ENCODE measurements at places on chromosomes 5 and 9. TPM values are rescaled to one million over a fixed set of nuclear protein-coding genes. Genes with fewer than 3 reads are reported as not detected.

INSYN2B gene
- total RNA-seq = not detected

WNT8A gene
- not detected for total RNA-seq

DNA sequence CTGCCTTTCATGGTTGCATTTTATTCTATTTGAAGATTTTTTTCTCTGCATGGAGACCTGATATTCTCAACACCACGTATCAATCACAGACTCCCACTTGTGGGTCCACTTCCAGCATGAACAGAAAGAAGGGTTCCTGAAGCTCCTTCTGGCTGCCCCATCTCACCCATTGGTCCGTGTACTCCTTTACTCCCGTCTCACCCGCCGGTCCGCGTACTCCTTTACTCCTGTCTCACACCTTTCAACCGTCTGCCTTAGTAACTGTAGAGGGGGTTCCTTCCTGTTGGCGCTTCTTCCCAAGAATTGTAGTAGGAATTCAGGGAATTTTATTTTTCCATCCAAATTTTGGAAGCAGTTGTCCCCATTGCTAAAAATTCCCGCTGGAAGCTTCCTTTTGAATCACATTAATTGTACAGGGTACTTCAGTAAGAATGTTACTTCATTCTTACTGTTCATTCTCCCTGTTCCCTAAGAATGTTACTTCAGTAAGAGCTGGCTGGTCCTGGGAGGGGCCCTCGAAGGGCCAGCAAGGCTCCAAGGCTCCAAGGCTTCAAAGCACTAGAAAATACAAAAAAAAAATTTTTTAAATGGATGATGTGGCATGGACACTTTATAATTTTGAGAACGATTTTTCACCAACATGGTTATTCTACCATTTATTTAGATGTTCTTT lies 3.9 kb upstream of the LPCAT1 start:
- peak; percentile 23 for DNase-seq

GRCh38 chr9:110058304-110058953 lies 149.5 kb downstream of the C9orf152 start:
- DNase-seq = peak; percentile 69

GRCh38 chr9:5532790-5533189 lies 22.5 kb downstream of the PDCD1LG2 start:
- no peak for DNase-seq

- no peak for DNase-seq
Measured at GRCh38 chr5:38888041-38888440, 42.2 kb downstream of the OSMR start.

GRCh38 chr9:123697686-123698085 lies 232.2 kb downstream of the DENND1A start:
- DNase-seq = no peak

- no peak for DNase-seq
Measured at GRCh38 chr5:146794326-146795029, 84.1 kb downstream of the PPP2R2B start.

DNA sequence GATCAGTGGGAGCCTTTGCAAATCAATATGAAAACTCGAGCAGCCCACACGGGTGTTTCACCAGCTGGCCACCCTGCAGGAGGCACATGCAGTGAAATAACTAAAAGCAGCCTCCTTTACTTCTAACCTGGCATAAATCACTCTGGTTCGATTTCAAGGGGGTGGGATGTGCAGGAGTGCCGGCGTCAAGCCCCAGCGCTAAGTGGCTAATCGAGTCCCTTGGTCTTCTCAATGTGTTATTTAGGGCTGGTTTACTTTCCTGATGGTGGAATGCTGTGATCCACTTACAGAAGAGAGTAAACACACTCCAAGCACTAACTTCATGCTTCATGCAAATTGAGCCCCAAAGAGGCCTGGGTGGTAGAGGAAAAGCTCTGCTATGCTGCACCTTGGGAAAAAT lies 109.4 kb downstream of the TMEM174 start:
- no peak for DNase-seq

DNA sequence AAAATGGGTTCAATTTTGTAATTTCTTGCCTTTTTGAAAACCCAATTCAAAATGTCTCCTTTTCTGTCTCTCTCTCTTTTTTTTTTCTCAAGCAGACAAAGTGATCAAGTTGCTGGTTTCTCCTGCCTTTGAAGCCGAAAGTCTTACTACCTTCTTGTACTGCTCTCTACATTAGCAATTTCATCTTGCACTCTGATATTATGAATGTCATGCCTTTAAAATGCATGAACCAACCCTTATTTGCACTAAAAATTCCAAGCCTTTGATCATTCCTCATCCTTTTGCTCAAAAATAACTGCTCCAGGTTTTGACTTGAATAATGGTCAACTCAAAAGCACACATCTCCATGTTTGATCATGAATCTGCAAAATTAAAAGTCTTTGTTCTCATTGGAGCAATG lies 125.2 kb downstream of the CETN3 start:
- DNase-seq = no peak

- DNase-seq = no peak
Measured at GRCh38 chr5:34534523-34535103, 121.5 kb upstream of the RAI14 start.

DNA sequence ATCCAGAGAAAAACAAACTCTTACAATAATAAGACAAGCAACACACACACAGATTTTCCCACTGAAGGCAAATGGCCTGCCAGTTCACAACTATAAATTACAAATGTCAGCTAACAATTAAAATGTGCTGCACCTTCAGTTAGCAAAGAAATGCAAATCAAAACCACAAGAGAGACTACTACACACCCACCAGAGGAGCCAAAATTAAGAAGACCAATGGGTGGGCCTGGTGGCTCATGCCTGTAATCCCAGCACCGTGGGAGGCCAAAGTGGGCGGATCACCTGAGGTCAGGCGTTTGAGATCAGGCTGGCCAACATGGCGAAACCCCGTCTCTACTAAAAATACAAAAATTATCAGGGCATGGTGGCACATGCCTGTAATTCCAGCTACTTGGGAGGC lies 15.1 kb upstream of the IPPK start:
- no peak for DNase-seq

DNA sequence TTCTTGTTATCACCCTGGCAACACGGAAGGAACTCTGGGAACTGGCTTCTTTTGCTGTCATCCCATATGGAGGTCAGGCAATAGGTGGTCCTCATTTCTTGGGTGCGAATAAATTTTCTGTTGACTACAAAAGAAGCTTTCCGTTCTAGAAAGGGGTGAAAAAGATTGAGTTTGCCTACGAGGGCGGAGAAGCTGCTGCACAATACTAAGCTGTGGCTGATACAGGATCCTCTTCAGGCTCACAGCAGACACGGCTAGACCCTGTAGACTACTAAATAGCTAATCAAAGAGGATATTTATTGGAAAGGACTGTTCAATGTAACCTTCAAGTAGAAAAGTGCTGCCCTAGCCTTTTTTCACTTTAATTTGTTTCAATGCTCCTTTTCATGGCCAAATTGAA lies 58.1 kb downstream of the TJP2 start:
- no peak for DNase-seq

DNA sequence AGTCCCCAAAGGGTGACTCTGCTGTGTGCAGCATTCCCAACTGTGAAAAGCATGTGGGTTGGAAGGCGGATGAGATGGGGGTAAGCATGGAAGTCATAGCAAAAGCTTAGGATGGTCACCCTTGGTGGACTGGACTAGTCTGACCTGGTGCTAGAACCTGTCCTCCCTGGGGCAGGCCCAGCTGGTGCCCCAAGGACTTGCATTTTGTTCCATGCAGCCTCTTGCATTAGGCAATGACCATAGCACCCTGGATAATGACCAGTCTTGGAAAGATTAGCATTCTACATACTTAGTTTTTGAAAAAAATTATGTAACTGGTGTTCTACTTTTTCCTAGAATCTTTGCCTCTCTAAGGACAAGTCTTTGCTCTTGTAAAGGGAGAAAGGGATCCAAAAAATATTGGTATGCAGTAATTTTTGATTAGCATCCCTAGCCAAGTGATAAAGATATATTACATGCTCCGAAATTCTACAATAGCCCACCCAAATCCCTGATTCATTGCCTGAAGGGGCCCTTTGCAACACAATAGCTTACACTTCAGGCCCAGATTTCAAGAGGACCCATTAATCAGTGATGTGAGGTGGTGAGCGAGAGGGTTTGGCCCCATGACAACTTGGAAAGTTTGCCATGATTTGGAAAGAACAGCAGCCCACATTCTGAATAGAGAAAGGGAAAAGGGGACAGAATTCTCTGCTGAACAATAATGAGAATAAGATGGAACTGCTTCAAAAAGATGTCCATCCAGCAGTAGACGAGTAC lies 93.3 kb upstream of the CD180 start:
- no peak for DNase-seq

GRCh38 chr5:85205430-85205829 lies 820.8 kb upstream of the EDIL3 start:
- DNase-seq = no peak

DNA sequence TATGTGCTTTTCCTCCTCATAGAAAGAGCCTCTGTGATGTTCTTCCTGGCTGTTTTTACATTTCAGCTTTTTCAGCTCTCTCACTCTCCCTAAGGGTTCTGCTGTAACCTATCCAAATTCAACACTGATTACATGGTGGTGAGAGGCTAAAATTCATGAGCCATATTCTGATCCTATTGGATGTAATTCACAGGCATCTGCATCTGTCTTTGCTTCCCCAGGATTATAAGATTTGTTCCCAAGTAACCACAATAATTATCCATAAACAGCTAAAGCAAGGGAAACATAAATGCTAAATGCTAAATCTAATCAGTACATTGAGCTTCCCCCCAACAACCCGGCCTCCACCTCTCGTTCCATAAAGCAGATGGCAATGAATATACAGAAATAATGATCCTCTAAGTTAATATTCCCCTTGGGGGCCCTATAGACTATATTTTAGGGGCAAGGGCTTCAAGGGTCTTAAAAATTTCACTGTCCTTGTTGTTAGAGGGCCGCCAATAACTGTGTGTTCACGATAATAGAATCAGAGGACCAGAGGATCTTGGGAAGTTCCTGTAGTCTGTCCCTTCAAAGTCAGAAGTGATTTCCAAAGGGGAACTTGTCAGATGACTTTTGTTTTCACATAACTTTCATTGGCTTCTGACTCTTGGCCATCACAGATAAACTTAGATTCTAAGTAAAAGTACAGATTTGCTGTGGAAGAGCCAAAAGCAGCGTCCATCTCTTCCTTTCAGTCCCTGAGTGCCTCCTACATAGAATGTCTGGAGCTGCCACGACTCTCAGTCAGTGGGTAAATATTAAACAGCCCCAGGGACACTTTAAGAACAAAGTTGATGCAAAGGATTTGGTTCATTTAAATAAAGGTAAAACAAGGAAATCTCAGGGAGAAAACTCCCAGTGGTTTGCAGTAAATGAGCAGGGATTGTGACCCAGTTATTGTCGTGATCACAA lies 125.6 kb downstream of the ALDH1A1 start:
- DNase-seq = no peak
